ENCODE measurements at places on chromosomes 11 and 22.

DNA sequence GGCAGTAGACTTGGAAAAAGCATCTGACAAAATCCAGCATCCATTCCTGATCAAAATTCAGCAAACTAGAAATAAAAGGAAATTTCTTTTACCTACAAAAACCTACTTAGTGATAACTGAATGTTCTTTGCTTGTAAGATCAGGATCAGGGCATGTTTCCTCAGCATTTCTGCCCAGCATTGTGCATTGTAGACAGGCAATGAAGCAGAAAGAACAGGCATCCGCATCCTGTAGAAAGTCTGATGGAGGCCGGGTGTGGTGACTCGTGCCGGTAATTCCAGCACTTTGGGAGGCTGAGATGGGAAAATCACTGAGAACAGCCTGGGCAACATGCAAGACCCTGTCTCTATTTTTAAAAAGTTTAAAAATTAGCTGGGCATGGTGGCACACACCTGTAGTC is 32.5 kb upstream of the PANX2 start:
- peaks cover 45% of the 10 kb centered on the region for H3K27me3 ChIP-seq
- no peak overlapping the region for H3K27ac ChIP-seq
- peaks cover 4% of the 10 kb centered on the region for H3K36me3 ChIP-seq
- H3K4me1 ChIP-seq, result no peaks in the 10 kb centered on the region

GRCh38 chr11:63737718-63738117 is 30.9 kb downstream of the ZFTA start:
- H3K27me3 ChIP-seq, result no peaks in the 10 kb centered on the region
- H3K27ac ChIP-seq, result no peak overlapping the region
- peaks cover 3% of the 10 kb centered on the region for H3K36me3 ChIP-seq
- H3K4me1 ChIP-seq, result peaks cover 3% of the 10 kb centered on the region

DNA sequence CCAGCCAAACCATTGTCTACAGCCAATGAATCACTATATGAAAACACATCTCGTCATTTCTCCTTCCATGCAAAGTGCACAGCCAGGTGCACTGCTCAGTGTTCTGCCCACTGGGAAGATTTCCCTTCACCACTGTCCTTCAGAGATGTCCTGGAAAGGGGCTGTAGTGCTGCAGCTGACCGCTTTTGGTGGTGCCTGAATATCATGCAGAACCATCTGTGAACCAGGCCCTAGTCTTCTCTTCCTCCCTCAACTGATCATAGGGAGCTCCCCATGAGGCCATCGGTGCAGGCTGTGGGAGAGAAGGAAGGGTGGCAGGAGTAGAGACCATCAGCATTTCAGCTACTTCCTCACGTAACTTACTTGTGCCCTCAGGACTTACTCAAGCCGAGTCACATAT is 70.2 kb downstream of the GAB4 start:
- no peaks in the 10 kb centered on the region for H3K36me3 ChIP-seq
- DNase-seq, result no peak
- no peak overlapping the region for H3K27ac ChIP-seq
- no peaks in the 10 kb centered on the region for H3K4me1 ChIP-seq
- H3K27me3 ChIP-seq, result peaks cover 31% of the 10 kb centered on the region

DNA sequence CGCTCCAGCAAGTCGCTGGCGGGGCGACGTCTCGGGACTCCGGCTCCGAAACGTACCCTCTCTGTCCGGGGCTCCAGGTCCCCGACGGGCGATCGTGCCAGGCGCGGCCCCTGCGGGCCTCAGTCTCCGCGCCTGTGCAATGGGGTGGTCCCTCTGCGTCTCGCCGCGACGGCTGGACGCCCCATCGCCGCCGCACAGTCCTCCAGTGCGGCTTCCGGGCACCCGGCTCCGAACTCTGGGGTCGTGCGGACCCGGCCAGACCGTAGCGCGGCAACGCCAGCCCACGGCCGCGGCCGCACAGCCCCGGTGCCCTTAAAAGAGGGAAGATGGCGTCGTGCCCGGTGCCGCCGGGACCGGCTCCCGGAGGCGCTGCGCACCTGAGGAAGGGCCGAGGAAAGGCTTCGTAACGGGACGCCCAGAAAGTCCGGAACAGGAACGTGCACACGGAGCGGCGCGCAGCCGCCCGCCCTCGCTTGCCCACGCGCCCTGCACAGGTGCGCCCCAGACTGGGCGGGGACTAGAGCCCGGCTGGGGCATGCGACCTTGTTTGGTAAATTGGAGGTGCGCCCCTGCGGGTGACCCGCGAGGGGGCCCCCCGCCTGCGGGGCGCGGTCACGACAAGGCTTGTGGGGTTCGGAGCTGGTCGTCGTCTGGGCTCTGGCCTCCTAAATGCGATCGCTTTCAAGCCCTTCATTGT is 525 bp downstream of the BIK start:
- H3K27me3 ChIP-seq, result no peaks in the 10 kb centered on the region
- peaks cover 2% of the 10 kb centered on the region for H3K4me1 ChIP-seq
- H3K27ac ChIP-seq, result no peak overlapping the region

DNA sequence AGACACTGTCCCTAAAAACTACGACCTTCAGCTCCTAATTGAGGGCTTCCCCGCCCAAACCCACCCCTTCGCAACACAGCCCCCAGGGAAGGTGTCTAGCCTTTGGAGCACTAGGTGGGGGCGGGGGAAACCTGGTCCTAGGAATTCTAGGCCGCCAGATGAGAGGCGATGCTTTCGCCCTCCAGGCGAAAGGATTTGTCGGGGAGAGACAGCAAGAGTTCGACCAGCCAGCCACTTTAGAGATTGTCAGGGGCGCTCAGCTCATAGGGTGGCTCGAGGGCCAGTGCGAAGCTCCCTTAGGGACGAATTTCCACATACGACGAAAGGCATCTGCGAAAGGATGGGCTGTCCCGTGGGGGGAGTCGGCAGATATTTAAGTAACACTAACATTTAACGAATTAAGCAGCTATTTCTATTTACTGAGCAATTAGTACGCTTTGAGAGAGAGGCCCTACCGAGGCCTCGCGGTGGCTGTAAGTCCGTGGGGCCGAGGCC is 5.3 kb downstream of the CD248 start:
- H3K4me3 ChIP-seq, result peak overlapping the region; percentile 74
- peaks cover 11% of the 10 kb centered on the region for H3K27me3 ChIP-seq
- H3K27ac ChIP-seq, result peak overlapping the region; percentile 20
- H3K4me1 ChIP-seq, result peaks cover 16% of the 10 kb centered on the region
- peaks cover 18% of the 10 kb centered on the region for H3K36me3 ChIP-seq
- DNase-seq, result no peak

DNA sequence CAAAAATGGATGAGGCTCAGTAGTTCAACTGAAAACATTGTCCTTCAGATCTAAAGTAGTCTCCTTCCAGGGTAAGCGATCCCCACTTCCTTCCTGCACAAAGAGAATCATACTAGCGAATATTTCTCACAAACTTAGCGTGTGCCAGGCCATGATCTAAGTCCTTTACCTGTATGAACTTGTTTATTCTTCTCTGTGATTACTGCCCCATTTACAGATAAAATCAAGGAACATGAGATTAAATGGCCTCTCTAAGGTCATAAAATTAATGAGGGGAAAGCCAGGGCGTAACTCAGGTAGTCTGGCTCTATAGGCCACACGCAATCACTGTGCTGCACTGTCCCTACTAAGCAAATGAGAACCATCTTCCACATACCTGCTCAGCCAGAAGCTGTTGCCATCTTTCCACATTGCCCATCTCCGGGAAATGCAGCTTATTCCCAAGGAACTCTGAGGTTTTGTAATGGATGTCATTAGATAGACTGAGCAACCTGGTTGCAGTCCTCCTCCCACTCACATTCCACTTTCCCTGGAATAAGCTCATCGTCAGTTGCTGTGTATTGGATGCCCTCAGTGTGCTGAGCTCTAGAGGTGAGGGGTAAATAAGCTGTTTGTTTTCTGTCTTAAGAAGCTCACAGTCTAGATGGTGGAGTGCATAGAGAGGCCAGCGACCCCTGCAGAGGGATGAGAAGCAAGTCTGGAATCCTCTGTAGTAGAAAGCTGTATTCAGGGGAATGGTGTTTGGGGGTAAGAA is 146.3 kb downstream of the SNX19 start:
- H3K27me3 ChIP-seq, result peaks cover 7% of the 10 kb centered on the region
- H3K27ac ChIP-seq, result no peak overlapping the region
- peaks cover 8% of the 10 kb centered on the region for H3K4me1 ChIP-seq
- no peak for DNase-seq

GRCh38 chr11:1770528-1770927 is 6.8 kb upstream of the CTSD start:
- no peak overlapping the region for H3K4me3 ChIP-seq
- DNase-seq, result no peak
- H3K36me3 ChIP-seq, result peaks cover 11% of the 10 kb centered on the region
- H3K27ac ChIP-seq, result no peak overlapping the region
- H3K4me1 ChIP-seq, result peaks cover 29% of the 10 kb centered on the region
- H3K27me3 ChIP-seq, result no peaks in the 10 kb centered on the region

- H3K4me3 ChIP-seq, result no peak overlapping the region
- no peaks in the 10 kb centered on the region for H3K4me1 ChIP-seq
- H3K27ac ChIP-seq, result no peak overlapping the region
- DNase-seq, result no peak
- no peaks in the 10 kb centered on the region for H3K27me3 ChIP-seq
These were observed 867.2 kb upstream of the RAG2 start for GRCh38 chr11:37465221-37465620.

- H3K27ac ChIP-seq, result no peak overlapping the region
- H3K36me3 ChIP-seq, result peaks cover 28% of the 10 kb centered on the region
- no peak for DNase-seq
- no peaks in the 10 kb centered on the region for H3K4me1 ChIP-seq
- no peaks in the 10 kb centered on the region for H3K27me3 ChIP-seq
These were observed 34.6 kb upstream of the UCP3 start for GRCh38 chr11:74043450-74043849.

- peaks cover 58% of the 10 kb centered on the region for H3K27me3 ChIP-seq
- no peaks in the 10 kb centered on the region for H3K4me1 ChIP-seq
- peaks cover 2% of the 10 kb centered on the region for H3K36me3 ChIP-seq
These were observed 2.3 kb downstream of the SCUBE2 start for GRCh38 chr11:9089061-9089460.

Data from effector memory CD8-positive, alpha-beta T cell (primary cell).